ENCODE measurements at places on chromosomes 6 and 20.

DNA sequence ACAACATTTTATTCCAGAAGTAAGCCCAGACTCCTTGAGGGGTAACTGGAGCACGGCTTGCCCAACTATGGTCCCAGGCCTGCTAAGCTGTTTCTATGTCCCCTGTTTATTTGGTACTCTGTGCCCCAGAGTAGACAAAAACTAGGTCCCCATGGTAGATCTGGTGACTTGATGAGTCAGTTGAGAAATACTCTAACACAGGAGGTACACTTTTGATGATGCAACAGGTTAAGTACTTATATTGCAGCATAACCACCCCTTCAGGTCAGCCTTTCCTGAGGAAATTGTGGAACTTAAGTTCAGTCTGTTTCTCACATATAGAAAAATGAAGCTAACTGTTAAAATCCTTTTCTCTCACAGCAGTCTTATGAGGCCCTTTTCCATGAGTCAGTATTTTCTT lies 19.6 kb downstream of the TTPAL start:
- no peaks in the 10 kb centered on the region for H3K27me3 ChIP-seq
- no peaks in the 10 kb centered on the region for H3K36me3 ChIP-seq
- no peaks in the 10 kb centered on the region for H3K4me1 ChIP-seq
- DNase-seq: no peak

- no peaks in the 10 kb centered on the region for H3K36me3 ChIP-seq
- no peaks in the 10 kb centered on the region for H3K4me1 ChIP-seq
Measured at GRCh38 chr6:122663981-122664380, 53.8 kb downstream of the PKIB start.

DNA sequence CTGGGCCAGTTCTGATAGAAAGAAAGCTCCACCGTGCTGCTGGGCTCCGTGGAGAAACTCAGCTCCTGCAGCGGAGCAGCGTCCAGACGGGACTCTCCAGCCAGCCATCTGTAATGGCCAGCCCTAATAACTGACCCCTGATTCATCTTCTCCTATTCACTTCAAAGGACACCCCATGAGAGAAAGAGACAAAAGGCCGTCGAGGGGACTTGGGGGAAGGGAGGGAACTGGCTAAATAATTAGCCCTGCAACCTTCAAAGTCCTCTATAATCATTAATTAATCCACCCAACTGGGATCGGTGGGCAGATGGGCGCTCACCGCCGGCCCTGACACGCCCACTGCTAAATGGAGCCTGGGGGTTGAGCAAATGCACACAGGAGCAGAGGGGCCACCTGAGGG lies 512.4 kb downstream of the CD83 start:
- H3K27me3 ChIP-seq: no peaks in the 10 kb centered on the region
- no peak overlapping the region for H3K4me3 ChIP-seq
- H3K4me1 ChIP-seq: peaks cover 34% of the 10 kb centered on the region
- H3K27ac ChIP-seq: no peak overlapping the region

DNA sequence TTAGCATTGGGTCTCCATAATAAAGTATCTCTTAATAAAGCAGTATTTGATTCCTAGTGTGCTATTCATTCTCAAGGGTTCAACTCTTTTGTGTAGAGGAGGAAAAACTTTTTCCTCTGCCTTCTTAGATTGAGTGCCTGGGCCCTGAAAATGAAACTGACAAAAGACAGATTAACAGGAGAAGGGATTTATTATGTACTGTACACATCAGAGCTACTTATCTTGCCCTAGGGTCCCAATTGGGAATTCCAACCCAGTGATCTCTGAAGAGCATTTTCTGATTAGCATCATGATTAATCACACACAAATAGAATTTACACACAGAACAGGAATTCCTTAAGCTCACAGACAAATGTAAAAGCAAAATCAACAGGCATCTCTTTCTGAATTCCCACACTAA lies 128.9 kb downstream of the CD164 start:
- no peaks in the 10 kb centered on the region for H3K36me3 ChIP-seq
- H3K4me1 ChIP-seq: no peaks in the 10 kb centered on the region
- no peaks in the 10 kb centered on the region for H3K27me3 ChIP-seq
- no peak overlapping the region for H3K4me3 ChIP-seq

DNA sequence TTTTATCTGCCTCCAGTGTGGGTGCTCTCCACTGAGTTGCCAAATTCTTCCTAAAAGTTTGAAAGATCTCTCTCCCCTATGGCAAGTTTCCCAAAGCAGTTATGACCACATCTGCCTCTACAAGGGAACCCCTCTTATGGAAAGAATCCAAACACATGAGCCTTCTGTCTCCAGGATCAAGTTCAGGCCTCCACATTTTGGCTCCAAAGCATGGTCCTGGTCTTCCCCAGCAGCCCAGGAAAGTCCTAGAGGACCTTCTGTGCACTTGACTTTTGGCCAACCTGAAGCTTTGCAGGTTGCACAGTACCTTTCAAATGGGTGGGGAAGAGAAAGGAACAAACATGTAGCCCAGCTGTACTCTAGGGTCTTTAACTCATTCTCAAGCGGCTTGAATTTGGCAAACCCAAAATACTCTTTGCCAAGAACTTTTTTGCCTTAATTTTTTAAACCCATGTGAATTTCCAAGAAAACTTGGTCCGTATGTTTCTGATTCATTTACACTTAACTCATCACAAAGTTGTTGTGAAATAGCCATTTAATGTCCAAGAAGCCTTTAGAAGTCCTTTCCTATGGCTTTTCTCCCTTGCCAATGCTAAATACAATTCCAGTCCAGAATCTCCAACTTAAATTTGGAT lies 240.1 kb upstream of the TBX18 start:
- no peak for DNase-seq
- H3K4me1 ChIP-seq: peaks cover 20% of the 10 kb centered on the region
- no peaks in the 10 kb centered on the region for H3K36me3 ChIP-seq
- no peak overlapping the region for H3K4me3 ChIP-seq
- H3K27ac ChIP-seq: no peak overlapping the region

DNA sequence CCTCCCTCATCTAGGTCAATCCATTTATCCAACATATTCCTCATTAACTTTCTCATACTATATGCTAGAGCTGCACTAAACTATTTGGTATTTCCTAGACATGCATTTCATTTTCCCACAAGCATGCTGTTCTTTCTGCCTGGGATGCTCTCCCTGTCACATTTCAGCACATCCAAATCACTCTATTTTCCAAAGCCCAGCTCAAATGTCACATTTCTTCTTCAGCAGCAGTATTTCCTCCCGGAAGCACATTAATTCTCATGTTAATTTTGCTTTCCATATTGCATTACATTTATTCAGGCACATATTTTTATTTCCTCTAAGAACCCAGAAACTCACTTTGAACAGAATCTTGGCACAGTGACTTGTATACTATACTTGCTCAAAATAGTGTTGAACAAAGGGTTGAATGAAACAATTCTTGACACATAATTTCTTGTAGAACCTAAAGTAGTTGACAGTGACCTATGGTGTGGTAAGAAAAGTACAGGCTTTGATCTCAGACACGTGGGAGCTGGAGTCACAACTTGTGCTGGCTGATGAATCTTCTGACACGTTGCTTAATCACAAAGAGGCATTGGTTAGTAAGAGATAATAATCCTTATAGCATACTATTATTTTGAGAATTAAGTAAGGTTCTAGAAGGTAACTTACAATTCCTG lies 30.8 kb upstream of the CD2AP start:
- H3K4me1 ChIP-seq: no peaks in the 10 kb centered on the region
- H3K36me3 ChIP-seq: no peaks in the 10 kb centered on the region
- no peaks in the 10 kb centered on the region for H3K27me3 ChIP-seq
- H3K27ac ChIP-seq: no peak overlapping the region
- no peak for DNase-seq

DNA sequence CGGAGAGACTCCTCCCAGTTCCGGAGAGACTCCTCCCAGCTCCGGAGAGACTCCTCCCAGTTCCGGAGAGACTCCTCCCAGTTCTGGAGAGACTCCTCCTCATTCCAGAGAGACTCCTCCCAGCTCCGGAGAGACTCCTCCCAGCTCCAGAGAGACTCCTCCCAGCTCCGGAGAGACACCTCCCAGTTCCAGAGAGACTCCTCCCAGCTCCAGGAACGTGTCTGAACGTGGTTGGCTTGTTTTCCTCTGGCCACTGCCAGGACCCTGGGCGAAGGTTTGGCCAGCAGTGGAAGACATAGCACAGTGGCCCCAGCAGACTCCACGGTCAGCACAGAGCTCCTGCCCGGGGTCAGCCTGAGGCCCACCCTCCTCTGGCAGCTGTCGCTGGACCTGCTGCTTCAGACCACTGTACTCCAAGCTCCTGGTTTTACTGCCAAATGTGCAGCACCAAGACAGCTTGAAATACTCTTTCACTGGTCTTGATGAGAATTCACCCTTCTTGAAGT lies 122.3 kb upstream of the AFDN start:
- H3K4me1 ChIP-seq: no peaks in the 10 kb centered on the region
- no peaks in the 10 kb centered on the region for H3K27me3 ChIP-seq
- H3K36me3 ChIP-seq: no peaks in the 10 kb centered on the region
- no peak overlapping the region for H3K27ac ChIP-seq
- no peak for DNase-seq

- H3K27ac ChIP-seq: no peak overlapping the region
- peaks cover 48% of the 10 kb centered on the region for H3K27me3 ChIP-seq
- no peaks in the 10 kb centered on the region for H3K36me3 ChIP-seq
- no peak overlapping the region for H3K4me3 ChIP-seq
Measured at GRCh38 chr20:22597303-22597702, 12.9 kb upstream of the FOXA2 start.

GRCh38 chr6:22152841-22153240 lies 144.0 kb downstream of the PRL start:
- no peaks in the 10 kb centered on the region for H3K27me3 ChIP-seq
- DNase-seq: no peak
- H3K4me3 ChIP-seq: no peak overlapping the region
- no peak overlapping the region for H3K27ac ChIP-seq
- peaks cover 23% of the 10 kb centered on the region for H3K4me1 ChIP-seq
- H3K36me3 ChIP-seq: no peaks in the 10 kb centered on the region

GRCh38 chr6:137165375-137166246 lies 7.8 kb downstream of the IL22RA2 start:
- no peak overlapping the region for H3K27ac ChIP-seq
- H3K4me1 ChIP-seq: no peaks in the 10 kb centered on the region
- no peaks in the 10 kb centered on the region for H3K27me3 ChIP-seq
- no peaks in the 10 kb centered on the region for H3K36me3 ChIP-seq
- no peak for DNase-seq

- no peak overlapping the region for H3K4me3 ChIP-seq
- peaks cover 24% of the 10 kb centered on the region for H3K4me1 ChIP-seq
Measured at GRCh38 chr6:169800668-169801395, 49.4 kb downstream of the ERMARD start.

All from neural progenitor cell (in vitro differentiated cells).